ENCODE measurements at places on chromosomes 1 and 21.

DNA sequence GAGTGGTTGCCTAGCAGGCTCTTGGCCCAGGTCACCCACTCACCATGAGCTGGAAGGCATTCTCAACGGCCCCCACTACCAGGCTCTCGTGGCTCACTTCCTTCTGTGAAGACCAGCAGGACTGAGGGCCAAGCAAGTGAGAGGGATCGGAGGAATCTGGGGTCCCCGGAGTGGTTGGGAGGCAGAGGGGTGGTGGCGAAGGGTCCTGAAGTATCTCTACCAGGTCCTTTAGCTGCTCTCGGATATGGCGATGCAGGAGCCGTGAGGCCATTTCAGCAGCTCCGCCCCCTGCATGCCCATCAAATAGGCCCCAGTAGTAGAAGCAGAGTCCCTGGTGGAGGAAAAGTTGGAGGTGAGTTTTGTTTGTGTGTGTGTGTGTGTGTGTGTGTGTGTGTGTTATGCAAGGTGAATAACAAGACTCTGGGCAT, 2.4 kb downstream of the PPM1J start:
- no peak for DNase-seq

GRCh38 chr1:209051570-209051969, 531.9 kb upstream of the CAMK1G start:
- DNase-seq, result no peak

DNA sequence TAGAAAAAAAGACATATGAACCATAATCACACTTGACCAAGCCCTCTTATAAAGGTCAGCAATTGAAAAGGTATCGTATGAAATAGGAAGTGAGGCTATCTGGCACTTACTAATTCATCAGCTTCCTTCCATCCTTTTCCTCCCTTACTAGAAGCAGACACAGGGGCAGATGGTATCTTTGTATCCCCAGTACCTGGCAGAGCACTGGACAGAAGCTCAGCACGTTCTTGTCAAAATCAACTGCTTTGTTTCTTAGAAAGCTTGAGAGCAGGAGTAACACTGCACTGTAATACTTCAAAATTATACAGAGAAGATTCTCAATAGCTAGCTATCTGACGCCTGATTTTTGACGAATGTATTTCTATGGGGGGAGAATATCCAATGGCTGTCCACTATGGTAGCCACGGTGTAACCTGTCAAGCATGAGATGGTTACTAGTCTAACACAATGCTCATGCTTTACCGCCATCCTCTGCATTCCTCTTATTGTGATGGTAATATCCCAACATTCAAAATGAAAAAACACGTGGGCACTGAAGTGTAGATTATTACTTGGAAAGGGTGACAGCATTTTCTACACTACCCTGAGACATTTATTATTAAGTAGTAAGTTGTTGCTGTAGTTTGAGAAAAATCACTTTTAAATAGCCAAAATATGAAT, 175.6 kb downstream of the SIPA1L2 start:
- no peak for DNase-seq

GRCh38 chr1:212179394-212180076, 105.7 kb upstream of the PPP2R5A start:
- DNase-seq, result no peak

DNA sequence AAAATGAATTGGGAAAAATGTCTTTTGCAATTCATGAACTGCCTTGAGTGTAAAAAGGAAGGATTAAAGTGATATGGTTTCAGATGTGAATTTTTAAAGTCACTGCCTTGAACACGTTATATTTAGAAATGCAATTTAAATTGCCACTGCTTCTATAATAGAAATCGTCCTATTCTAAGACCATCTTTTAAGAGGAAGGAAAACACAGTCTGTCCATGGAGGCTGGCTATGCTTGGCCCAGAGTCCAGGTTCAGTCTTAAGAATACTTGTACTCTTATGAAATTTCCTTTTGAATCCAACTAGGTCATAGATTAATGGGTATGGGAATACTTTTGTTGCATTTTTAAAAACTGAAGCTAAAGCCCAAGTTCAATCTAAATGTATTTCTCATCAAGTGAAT, 86.0 kb downstream of the PCNX2 start:
- DNase-seq, result no peak

- DNase-seq, result no peak
Measured at GRCh38 chr21:35138665-35139381, 89.7 kb upstream of the RUNX1 start.

- no peak for DNase-seq
Measured at GRCh38 chr1:29210278-29211085, 20.3 kb downstream of the MECR start.

DNA sequence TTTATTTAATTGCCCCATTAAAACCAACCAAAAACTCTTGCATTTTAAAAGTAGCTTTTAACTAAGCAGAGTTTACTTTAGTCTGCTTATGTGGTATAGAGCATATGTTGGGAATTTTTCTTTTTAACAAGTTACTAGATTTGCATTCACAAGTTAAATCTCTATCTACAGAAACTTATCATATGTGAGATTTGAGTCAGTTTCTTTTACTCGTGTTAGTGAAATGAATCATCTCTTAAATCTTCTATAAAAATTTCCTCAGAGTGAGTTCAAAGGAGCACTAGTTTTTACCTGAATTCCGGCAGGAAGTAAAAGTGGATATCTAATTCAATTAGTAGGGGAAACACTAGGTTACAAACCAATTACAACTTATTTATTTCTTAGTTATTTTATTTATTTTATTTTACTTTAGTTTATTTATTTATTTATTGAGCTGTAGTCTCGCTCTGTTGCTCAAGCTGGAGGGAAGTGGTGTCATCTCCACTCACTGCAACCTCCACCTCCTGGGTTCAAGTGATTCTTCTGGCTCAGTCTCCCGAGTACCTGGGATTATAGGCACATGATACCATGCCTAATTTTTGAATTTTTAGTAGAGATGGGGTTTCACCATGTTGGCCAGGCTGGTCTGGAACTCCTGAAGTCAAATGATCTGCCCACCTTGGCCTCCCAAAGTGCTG, 1609.6 kb upstream of the B3GALT2 start:
- no peak for DNase-seq

DNA sequence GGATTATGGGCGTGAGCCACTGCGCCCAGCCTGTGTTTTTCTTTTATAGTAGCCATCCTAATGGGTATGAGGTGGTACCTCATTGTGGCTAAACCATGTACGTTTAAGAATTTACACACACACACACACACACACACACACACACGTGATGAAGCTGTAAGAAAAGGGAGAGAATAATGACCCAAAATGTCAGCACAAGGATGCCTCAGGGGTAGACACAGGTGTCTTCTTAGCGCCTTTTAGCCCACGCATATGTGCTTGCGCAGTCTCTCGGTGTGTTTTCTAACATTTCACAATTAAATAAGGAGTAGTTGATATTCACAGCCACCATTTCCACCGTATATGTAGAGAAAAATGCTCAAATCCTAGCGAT, 782 bp upstream of the PFKL start:
- DNase-seq, result no peak

GRCh38 chr1:111275079-111275478, 15.6 kb upstream of the CHIA start:
- no peak for DNase-seq

Data from hypothalamus (tissue), 51 donors.